ENCODE measurements at places on chromosomes 2 and 18.

- no peak for DNase-seq
Observed at GRCh38 chr2:239693761-239694415, 293.1 kb upstream of the HDAC4 start.

GRCh38 chr18:24726727-24727492 lies 266.5 kb downstream of the HRH4 start:
- DNase-seq: peak; percentile 28

DNA sequence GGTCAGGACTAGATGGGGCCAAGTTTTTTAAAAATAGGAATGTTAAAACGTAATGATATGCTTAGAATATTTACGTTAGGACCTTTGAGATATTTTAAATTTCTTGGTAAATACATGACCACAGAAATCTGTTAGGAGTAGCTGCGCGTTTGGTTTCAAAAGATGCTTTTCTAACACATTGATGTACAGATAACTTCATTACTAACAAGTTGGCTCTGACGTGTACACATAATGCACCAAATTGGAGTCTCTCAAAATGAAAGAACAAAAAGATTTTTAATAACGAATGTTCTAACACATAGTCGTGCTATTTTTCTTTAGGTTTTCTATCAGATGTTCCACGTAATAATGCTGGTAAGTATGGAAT lies 608 bp downstream of the PHOSPHO2 start:
- DNase-seq: no peak

DNA sequence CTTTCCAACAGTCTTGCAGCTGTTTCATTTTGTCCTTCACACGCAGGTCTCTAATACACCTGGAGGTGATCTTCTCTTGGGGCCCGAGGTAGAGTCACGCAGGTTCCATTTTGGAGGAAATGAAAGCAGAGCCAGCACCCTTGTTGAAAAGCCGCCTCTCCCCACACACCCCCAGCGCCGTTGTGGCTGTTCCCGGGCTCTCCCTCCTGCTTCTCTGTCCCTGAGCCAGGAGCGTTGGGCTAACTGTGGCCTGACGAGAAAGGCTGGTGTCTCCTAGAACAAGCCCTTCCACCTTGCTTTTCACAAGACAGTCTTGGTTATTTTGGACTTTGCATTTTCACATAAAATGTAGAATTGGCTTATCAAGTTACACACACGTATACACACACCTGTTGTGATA lies 16.3 kb downstream of the SNED1 start:
- no peak for DNase-seq

DNA sequence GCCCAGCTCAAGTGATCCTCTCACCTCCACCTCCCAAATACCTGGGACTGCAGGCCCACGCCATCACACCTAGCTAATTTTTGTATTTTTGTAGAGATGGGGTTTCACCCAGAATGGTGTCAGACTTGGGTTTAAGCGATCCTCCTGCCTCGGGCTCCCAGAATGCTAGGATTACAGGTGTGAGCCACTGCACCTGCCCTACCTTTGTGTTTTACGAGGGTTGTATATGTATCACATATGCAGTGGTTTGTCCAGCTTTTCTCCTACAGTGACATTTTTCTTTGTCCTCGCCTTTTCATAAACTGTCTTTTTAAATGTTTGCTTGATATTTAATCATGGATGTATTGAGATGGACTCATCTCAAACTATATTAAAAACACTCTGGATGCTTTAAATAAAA lies 38.5 kb downstream of the AGAP1 start:
- DNase-seq: no peak

GRCh38 chr2:144443837-144444817 lies 75.8 kb downstream of the ZEB2 start:
- no peak for DNase-seq

DNA sequence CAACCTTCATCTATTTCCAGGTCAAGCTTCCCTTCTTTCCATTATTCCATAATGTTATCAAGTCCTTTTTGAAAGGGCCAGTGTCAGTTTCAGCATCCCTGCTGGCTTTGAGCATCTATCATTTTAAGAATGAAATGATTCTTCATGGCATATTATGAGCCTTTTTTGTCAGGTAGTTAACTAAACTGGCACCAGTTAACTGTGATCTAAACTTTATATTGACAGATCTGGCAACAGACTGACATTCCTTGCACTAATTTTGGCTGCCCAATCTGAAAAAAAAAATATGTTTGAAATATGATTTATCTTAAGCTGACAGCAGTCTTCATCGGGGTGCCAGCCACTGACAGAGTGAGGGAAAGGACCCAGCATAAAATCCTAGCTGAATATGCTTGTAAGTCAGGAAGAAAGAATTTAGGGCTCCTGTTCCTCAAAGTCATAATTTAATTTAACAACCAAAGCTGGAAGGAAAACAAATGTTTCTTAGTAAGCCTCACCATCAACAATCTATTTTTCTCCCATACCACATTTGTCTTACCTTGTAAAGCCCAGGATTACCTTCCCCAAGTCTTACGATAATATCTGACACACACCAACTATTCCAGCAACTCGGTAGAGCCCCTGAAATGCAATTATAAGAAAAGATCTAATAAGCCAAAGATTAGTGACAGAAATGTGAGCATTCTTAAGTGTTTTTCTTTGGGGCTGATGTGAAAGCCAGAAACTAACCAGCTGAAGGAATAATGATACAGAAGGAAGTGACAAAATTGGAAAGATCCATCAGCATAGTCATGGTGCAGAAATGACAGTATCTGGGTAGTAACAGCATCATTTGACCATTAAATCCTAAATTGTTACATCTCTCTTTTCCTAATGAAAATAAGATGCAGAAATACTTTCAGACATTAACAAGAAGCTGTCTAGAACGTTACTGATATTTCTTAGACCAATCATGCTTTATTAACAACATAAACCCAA lies 228.1 kb downstream of the RBM43 start:
- no peak for DNase-seq

DNA sequence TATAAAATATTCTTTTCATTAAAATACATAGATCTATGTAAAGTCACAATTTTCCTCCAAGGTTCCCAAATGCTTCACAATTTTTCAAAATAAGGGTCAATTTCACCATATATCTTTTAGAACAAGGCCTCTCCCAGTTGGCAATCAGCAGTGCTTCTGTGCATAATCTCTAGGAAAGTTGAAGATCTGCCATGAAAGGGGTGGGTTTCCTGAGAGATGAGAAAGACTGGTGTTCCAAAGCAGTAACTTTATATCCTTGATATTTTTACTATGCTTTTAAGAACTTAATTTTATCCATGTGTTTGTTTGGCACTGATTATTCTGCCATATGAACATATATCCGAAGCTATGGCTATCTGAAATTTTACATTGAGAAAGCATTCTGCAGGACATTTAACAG lies 199.4 kb upstream of the CYP26B1 start:
- DNase-seq: no peak

- no peak for DNase-seq
Observed at GRCh38 chr2:208086029-208086428, 38.3 kb downstream of the CRYGD start.

DNA sequence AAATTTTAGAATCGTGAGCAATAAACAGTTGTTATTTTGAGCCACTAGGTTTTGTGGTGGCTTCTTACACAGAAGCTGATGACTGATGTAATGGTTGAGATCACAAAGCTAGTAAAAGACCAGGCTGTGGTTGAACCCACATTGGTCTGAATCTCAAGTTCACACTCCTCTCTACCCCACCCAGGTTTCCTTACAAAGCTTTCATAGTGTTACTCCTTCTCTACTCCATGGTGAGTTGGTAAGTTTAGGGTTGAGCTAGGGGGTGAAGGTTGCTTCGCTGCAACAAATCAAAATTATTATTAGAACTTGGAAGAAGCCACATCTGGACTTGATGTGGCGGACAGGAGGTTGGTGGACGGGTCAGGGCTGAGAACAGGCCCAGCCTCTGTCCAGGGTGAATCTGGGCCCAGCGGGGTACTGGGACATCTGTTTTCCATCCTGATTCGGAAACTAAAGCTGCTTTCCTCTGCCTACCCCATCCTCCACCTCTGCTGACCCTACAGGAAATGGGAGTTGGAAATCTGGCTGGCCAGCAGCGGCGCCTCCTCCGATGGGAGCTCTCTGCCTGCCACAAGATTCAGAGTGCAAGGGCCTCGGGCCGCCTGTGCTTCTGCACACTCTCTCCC lies 86.3 kb downstream of the ZFP36L2 start:
- no peak for DNase-seq

- DNase-seq: peak; percentile 27
Observed at GRCh38 chr2:88307817-88308216, 137.7 kb downstream of the THNSL2 start.

- no peak for DNase-seq
Observed at GRCh38 chr2:158197940-158198339, 96.3 kb downstream of the UPP2 start.

GRCh38 chr2:219497495-219498279 lies 1.0 kb upstream of the GMPPA start:
- DNase-seq: peak; percentile 68

DNA sequence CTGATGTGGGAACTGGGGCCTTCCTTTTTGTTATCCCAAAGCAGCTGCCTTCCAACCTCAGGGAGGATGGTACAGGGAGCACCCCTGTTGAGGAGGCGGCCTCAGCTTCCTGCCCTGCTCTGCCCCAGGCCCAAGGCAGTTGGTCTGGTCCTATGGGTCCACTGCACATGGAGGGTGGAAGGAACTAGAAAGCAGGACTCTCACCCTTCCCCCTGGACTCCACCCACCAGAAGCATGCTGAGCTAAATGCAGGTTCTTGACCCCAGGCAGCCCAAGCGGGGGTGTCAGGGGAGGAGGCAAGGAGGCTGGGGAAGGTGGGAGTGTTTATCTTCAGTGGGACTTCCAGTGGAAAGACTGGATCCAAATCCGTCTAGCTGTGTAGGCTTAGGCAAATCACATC lies 158.5 kb downstream of the SMAD2 start:
- no peak for DNase-seq

DNA sequence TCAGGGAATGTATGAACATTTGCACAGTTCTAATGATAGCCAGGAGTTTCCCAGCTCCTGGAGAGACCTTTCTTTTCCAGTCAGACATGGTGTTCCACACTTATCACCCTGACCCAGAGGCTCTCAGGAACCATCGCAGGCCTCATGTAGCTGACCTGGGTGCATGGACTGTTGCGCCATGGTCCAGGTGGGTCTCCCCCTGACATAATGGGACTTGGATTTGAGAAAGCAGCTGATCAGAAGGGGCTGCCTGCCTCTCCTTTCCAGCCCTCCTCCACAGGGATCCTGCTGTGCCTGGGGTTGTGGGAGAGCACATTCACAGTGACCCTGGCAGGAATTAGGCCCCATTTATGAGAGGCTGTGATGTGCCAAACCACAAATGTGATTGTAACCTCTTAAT lies 133.4 kb upstream of the ALPP start:
- DNase-seq: no peak

DNA sequence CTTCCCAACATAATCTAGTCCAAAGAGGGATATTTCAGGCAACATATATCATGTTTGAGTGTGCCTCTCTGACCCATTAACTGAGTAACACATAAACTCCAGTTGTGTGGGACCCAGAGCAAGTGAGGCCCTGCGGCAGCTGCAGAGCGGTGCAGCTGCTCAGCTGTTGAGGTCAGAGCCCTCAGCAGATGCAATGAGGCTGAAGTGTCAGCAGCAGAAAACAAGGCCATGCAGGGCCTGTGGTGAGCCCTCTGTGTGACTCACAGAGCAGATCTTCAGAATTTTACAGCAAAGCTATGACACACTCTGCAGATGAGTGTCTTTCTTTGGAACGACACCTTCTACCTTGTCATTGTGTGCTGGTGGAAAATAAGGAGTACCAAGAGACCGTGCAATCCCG lies 168.5 kb downstream of the CBLN2 start:
- peak; percentile 75 for DNase-seq

DNA sequence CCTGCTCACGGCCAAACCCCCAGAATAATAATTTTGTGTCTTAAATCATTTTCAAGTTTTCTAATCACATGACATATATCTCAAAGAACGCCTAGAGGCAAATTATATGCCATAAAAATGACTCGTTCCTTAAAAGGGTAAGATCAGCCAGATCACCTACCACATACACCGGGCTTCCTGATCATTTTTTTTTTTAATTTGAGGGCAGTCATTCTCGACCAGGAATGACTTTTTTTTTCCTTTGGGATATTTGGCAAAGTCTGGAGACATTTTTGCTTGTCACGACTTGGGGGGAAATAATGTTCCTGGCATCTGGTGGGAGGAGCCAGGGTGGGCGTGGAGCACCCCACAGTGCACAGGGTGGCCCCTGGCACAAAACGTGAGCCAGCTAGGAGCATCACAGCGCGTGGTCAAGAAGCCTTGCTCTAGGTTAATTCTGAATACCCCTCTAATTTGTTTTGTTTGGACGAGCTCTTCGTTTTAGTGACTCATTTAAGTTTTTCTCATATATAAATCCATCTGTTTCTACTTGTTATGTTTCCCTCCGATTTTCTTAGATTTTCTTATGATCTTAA lies 94.9 kb downstream of the TWIST2 start:
- no peak for DNase-seq

- no peak for DNase-seq
Observed at GRCh38 chr2:82796132-82796531, 1662.9 kb downstream of the SUCLG1 start.

DNA sequence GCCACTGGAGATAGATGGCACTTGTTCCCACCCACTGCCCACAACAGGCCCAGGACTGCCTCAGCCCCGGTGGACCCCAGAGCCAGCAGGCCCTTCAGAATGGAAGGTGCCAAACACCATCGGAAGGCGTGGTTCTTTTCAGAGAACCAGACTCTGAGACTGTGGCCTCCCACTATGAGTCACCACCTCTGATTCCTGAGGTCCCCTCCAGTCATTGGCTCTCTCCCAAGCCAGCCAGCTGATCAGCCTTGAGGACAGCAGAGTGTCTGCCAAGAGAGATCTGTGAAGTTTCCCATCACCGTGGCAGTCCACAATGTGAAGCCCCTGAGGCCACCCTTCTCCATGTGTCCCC lies 10.4 kb upstream of the MAP3K2 start:
- peak; percentile 86 for DNase-seq

- DNase-seq: no peak
Observed at GRCh38 chr18:74526488-74526887, 7.8 kb upstream of the CNDP1 start.

DNA sequence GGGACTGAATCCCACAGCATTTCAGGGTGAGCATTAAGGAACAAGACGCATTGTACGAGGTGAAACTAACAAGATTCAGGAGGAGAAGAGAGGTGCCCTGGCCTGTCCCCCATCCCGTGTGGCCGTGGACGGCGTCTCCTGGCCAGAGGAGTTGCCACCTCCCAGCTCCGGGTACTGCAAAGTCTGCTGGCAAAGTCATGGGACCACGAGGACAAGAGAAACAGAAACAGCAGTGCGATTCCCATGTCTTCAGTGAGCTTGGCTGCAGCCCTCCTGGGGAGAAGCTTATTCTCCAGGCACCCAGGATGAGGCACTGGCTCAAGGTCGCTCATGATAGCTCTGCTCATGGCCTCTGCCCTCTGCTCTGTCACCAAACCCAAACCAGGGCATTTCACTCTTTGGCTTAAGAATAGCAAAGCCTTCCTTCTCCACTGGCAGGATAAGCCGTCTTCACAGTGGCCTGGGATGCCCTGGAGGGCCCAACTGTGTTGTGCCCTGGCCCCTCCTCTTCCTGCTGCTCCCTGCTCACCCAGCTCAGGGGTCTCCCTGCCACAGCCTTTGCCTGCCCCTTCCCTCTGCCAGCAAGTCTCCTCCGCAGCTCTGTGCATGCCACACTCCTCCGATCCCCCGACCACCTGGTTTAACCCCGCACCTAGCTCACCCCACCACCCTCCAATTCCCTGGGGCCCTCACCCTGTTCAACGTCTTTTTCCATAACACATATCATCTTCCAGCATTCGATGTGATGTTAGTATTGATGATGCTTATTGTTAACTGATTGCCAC lies 144.8 kb downstream of the PXDN start:
- no peak for DNase-seq

All from RCC 7860 (cell line).